ENCODE measurements at places on chromosomes 6 and 20. TPM values are rescaled to one million over a fixed set of nuclear protein-coding genes. Genes with fewer than 3 reads are reported as not detected.

- DNase-seq, result no peak
Measured at GRCh38 chr6:116397914-116398313, 27.2 kb downstream of the DSE start.

GRCh38 chr20:31494131-31494530, 19.0 kb downstream of the REM1 start:
- DNase-seq, result no peak

GRCh38 chr6:50390416-50390815, 322.9 kb upstream of the TFAP2D start:
- no peak for DNase-seq

GRCh38 chr6:11625302-11625701, 87.8 kb downstream of the TMEM170B start:
- DNase-seq, result no peak

GRCh38 chr6:130385064-130385695, 19.4 kb downstream of the TMEM200A start:
- DNase-seq, result no peak

DNA sequence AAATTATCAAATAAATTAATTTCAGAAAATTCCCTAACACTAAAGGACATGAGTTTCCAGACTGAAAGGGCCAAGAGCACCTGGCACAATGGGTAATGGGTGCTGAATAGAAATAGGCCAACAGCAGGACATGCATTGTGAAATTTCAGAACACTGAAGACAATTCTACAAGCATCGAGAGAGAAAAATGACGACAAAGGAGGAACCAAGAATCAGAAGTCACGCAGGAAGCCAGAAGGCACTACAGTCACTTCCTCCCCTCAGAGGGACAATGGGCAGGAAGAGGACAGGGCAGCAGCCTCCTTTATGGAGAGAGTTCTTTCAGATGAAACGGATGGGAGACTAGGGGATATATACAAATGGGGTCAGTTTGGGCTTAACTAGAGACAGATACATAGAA, 29.6 kb downstream of the PCNA start:
- DNase-seq, result no peak

- DNase-seq, result no peak
Measured at GRCh38 chr6:100774681-100775080, 106.4 kb downstream of the ASCC3 start.

The HTR1B gene
- not detected for total RNA-seq

The EYA4 gene
- 1.1 TPM for total RNA-seq

The STK38 gene
- 30.8 TPM for total RNA-seq

The MPC1 gene
- 99.4 TPM for total RNA-seq

The SIRPB1 gene
- 7.6 TPM for total RNA-seq

The TMEM74B gene
- total RNA-seq, result 1.7 TPM

Measured in omental fat pad (tissue), 4 donors.